Stimulated activated CD8-positive, alpha-beta memory T cell treated with anti-CD3 and anti-CD28 coated beads, Interleukin-4, amount 100 ng/mL, for 1 hour (primary cell): ENCODE measurements at places on chromosomes 7 and 10.

- no peak for DNase-seq
Measured at GRCh38 chr10:116781370-116781884, 39.1 kb upstream of the HSPA12A start.

GRCh38 chr7:131803816-131804215 is 247.4 kb upstream of the PODXL start:
- no peak for DNase-seq

DNA sequence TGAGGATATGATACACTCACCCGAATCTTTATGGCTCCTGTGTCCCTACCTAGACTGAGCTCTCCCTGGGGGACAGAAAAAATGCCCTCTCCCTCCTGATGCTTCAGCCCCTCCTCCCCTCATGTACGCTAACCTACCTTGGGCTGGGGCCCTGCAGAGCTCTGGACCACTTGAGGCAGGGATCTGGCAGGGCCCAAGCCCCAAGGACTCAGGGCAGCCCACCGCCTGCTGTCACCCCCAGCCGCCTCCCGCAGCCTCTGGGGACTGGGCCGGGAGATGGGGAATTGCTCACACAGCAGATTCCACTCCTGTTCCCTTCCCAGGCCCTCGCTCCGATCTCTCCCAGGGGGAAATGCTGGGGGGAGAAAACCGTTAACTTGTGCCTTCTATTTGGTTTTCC is 32.9 kb upstream of the LBX1 start:
- DNase-seq: no peak

- no peak for DNase-seq
Measured at GRCh38 chr7:47836503-47837202, 111.6 kb downstream of the PKD1L1 start.

GRCh38 chr7:150715293-150715692 is 1.1 kb upstream of the GIMAP1 start:
- no peak for DNase-seq

DNA sequence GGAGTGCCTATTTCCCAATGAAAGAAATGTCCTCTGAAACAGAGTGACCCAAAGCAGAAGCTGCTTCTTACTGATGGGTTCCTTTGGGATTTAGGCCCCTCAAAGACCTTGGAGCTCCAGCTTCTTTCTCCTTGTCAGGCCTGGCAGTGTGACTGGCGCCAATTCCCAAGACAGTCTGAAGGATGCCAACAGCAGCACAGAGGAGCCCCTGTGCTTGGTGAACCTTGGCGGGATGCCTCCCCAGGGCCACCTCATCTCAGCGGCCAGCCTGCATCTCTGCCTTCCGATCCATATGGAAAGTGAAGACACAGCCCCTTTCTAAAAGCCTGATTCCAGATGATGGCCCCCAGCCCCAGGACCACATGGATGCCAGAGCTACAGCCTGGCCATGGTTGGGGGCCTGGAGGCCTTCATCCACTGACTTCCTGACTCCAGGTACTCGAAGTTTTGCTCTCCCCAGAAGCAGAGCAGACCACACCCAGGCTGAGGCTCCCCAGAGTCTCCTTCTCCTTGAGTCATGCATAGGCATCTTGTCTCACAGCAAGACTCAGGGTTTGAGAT is 45.4 kb downstream of the FBXW4 start:
- DNase-seq: no peak

DNA sequence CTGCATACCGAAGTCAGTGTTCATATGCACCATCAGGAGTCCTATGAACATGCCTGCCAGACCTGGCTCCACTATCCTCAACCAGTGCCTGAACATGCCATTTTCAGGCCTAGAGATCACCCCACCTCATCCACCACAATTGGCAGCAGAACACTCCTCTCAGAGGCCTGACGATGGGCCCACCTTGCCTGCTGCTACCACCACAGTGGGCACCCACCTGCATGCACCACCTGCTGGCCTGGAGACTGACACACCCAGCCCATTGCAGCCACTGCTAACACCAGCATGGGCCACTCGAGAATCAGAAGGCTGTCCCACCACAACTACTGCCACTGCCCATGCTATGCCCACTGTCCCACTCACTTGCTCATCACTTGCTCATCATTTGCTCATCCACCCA is 130.7 kb upstream of the FAM13C start:
- no peak for DNase-seq

GRCh38 chr10:123175389-123176387 is 21.5 kb downstream of the BUB3 start:
- DNase-seq: no peak

- no peak for DNase-seq
Measured at GRCh38 chr10:129506101-129506797, 39.2 kb downstream of the MGMT start.

GRCh38 chr7:128032605-128033235 is 1.5 kb upstream of the LRRC4 start:
- no peak for DNase-seq

GRCh38 chr10:45437587-45438465 is 63.8 kb downstream of the ALOX5 start:
- no peak for DNase-seq

DNA sequence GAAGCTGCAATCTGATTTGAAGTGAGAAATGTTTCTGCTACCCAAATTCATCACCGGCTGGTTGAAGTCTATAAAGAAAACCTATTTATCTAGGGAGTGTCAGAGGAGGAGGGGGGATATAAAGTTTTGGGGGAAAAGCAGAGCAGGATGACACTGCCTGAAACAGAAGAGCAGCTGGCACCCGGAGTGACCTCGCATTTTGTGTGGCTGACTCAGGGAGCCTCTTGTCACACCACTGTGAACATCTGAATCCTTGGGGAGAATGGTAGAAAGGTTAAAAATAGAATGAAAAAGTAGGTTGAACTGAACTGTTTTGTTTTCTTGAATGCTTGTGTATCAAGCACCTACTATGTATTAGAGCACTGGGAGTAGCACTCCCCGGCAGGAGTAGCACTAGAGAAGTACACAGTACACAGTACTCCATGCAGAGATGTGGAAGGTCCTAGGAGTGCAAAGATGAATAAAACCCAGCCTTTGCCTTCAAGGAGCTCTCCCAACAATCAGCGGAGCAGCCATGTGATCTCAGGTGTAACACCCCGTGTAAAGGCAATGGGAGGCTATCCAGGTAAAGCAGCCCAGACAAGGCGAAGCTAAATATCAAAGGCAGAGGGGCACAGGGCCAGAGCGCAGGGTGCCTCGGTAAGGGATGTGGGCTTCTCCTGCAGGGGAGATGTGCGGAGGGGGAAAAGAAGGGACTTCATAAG is 13.5 kb downstream of the CRTAC1 start:
- no peak for DNase-seq

GRCh38 chr7:92835851-92836488 is 403 bp downstream of the CDK6 start:
- no peak for DNase-seq

- DNase-seq: no peak
Measured at GRCh38 chr7:90727412-90727811, 131.3 kb downstream of the CDK14 start.

GRCh38 chr7:124452186-124452585 is 313.4 kb downstream of the GPR37 start:
- no peak for DNase-seq

DNA sequence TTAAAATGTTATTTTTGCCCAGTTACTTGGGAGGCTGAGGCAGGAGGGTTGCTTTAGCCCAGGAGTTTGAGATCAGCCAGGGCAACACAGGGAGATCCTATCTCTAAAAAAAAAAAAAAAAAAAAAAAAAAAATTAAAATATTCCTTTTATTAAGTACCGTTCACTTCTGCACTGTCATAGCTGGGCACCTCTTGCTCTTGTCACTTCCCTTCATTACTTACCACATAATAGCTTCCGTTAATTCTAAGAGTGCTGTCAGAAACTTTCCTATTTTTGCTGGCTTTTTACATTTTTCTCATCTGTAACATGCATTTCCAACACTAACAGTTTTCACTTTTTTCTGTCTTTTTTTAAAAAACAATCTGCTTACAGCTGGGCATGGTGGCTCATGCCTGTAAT is 132.9 kb downstream of the PIP4K2A start:
- DNase-seq: no peak

DNA sequence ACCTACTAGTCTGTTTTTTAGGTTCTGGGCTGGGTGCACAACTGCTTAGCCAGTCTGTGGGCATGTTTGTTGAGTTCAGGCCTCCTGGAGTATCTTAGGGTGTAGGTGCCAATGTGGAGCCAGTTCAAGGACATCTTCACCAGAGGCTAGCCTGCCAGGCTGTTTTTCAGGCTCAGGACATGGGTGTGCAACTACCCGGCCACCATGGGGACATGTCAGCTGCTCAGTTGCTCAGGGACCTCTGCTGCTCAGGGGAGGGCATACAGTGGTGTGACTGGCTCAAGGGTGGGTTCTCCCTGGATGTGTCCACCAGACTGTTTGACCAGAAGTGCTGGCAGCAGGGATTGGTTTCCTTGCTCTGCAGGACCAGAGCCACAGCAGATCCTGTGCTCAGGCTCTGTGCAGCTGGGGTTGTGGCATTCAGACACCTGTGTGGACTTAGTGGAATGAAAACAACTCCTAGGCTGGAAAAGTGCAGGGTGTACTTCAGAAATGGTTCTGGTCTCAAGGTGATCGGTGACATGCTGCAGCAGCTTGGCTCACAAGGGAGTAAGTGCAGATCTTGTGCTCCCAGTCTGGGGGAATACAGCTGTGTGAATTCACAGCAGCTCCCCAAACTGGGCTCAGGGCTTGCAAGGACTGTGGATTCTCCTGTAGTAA is 44.8 kb downstream of the PALS2 start:
- no peak for DNase-seq

- DNase-seq: no peak
Measured at GRCh38 chr10:104456802-104457542, 103.3 kb downstream of the CFAP58 start.

GRCh38 chr10:15735763-15736162 is 16.0 kb upstream of the ITGA8 start:
- DNase-seq: no peak

- no peak for DNase-seq
Measured at GRCh38 chr10:69321039-69321715, 42.9 kb downstream of the HK1 start.

GRCh38 chr7:142808461-142808801 is 37.7 kb downstream of the PRSS2 start:
- DNase-seq: no peak

GRCh38 chr7:108947526-108947925 is 377.9 kb downstream of the DNAJB9 start:
- DNase-seq: no peak

DNA sequence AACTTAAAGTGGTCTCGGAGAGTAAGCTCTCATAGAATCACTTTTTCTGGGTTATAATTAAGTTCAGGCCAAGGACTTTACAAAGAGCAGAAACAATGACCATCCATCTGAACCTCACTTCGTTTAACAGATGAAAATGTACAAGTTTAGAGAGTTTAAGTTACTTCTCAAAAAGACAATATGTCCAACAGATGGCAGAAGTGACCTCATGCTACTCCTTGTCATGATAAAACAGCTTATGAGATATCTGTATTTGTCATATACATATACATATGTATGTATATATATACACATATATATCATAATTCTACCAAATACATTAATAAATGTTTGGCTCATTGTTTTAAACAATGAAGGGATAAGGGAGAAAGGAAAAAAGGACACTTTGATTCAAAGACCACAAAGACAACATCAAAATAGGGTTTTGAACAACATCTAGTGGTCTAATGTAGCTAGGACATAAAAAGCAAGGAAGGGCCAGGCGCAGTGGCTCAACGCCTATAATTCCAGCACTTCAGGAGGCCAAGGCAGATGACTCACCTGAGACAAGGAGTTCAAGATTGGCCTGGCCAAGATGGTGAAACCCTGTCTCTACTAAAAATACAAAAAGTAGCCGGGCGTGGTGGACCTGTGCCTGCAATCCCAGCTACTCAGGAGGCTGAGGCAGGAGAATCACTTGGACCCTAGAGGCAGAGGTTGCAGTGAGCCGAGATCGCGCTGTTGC is 17.8 kb downstream of the NAPEPLD start:
- no peak for DNase-seq

GRCh38 chr7:34025600-34025999 is 120.3 kb downstream of the BMPER start:
- no peak for DNase-seq

- no peak for DNase-seq
Measured at GRCh38 chr7:3710122-3710521, 409.1 kb downstream of the SDK1 start.

DNA sequence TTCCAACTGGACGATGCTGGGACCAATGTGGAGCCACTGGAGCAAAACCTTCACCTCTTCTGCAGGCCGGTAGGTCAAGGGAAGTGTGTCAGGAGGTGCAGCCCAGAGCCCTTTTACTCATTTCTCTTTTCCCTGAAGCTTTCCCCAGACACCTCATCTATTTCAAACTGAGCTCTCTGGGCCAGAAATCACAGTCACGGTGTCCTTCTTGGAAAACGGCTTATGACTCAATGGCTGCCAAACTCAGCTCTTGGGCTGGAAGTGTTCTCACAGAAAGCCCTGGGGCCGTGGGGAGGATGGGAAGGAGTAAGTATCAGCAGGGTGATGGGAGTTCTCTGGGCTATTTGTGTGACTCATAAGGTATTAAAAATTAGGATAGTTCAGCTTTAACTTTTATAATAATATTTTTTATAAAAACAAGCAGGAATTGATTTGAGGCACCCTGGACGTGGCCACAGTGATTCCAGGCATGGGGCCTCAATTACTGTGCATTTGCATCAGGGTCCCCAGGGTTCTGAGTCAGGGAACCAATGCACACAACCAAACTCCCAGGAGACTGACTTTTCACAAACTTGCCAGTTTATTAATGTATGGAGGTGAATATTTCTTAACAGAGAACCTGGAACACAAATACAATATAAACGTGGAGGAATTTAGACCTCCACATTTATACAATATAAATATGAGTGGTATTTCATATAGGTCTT is 187.4 kb upstream of the TMEM72 start:
- DNase-seq: no peak

DNA sequence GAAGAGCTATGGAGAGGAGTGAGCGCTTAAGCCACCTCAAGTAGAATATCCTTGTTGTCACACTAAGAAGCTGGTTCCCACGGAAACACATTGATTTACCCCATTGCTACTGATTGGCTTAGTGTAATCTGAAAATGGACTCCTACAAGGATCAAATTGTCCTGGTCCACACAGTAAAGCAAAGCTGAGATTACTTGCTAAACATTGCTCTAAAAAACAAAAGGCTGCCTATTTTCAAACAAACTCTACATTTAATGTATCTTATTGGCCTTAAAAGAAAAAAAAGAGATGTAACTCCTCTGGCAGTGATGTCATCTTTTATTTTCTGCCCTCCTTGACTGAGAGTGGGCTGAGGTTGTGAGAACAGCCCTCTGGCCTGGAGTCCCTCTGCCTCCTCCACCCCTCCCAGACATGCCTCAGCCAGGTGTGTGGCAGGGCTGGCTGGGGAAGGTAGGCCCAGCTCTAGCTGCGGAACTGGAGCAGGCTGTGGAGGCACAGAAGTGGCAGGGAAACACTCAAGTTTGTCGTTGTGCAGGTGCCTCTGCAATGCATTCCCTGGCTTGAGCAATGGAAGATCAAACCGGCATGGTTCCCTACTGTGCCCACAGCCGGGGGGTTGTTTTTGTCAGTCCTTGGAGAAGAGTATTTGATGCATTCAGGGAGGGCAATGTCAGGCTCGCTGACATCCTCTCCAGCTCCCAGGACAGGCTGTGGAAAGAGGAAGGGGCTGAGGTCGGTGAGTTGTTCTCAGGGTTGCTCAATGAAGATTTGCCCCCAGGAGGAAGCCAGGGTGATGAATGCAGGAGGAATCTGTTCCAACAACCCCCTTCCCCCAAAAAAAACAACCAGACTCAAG is 9.1 kb downstream of the KLF6 start:
- DNase-seq: no peak
